ENCODE measurements at places on chromosomes 5 and 9. TPM values are rescaled to one million over a fixed set of nuclear protein-coding genes. Genes with fewer than 3 reads are reported as not detected.

The MCC gene
- 36.2 TPM for total RNA-seq

DNA sequence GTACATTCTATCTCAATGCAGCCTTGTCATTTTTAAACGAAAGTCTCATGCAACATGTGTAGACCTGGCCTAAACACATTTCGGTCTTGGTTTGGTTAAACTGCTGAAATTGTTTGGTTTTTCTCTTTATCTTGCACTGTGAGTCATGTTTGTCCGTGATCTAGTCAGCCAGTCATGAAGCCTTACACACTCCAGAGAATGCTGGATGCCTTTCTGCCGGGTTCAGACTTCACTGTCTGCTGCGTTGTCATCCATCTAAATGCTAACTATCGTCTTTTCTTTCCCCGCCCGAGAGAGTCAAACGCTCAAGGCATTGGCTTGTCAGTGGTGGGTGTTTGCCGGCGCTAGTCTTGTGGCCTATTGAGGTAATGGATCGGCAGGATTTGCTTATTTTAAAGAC, 1194.6 kb upstream of the WWC1 start:
- no peak for DNase-seq

- DNase-seq = no peak
Measured at GRCh38 chr9:109787735-109788134, 7.7 kb downstream of the PALM2AKAP2 start.

DNA sequence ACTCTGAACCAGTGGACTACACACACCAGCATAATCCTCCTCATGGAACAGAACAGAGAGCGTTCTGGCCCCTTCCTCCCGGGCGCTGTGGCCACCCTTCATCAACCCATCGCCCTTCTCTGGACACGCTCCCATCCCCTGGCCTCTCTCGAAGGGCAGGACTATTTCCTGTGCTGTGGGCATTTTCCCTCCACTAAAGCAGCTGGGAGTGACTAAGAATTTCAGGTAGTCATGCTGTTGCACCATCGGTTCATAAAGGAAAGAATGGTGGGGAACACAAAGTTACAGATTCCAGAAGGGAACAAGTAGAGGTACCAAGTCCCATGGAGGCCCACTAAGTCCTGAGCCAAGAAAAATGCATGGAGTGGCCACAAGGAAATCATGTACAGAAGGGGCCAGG, 68.6 kb downstream of the EPB41L4B start:
- DNase-seq = no peak

GRCh38 chr5:111385051-111385450, 127.3 kb downstream of the STARD4 start:
- no peak for DNase-seq

GRCh38 chr5:44294516-44294915, 94.7 kb downstream of the FGF10 start:
- no peak for DNase-seq

- no peak for DNase-seq
Measured at GRCh38 chr9:18676525-18676924, 202.6 kb downstream of the ADAMTSL1 start.

DNA sequence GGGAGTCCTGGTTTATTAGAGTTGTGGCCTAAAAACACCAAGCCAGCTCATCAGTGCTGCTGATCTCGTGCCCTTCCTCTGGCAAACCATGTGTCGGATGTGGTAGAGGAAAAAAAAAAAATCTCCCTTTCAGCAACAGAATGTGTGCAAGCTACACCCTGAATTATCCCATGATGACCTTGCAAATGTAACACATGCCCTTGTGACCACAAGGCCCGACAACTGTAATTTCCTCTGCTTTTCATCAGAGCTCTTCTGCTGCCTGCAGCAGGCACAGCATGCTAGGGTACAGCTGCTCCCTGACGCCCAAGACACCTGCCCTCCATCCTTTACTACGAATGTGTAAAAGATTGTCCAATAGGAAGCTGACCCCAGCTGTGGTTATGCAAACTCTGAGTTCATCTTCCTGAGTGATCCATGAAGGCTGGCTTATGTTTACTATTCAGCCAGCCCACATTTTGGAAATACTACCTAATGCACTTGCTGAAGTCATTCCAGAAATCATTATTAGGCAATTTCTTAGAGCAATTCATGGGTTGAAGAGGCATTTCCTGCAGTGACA, 14.6 kb upstream of the BNC2 start:
- DNase-seq = no peak
